Mucosa of descending colon (tissue), 3 donors: ENCODE measurements at places on chromosomes 6 and 20. TPM values are rescaled to one million over a fixed set of nuclear protein-coding genes. Genes with fewer than 3 reads are reported as not detected.

DNA sequence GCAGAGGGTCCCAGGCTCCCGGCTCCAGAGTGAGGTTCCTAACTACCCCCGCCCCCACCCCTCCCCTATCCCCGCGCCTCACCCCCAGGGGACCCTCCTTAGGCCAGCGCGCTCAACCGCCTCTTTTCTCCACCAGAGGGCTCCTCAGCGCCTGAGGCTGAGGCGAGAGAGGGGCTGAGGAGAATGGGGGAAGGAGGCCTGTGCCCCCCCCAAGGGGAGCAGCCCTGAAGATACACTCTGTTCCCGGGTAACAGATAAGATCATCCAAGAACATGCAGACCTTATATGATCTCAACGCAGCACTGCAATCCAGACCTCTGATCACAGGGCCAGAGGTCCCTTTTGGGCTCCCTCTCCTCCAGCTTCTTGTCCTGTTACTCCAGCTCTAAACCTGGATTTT lies 43.3 kb upstream of the MRPS10 start:
- DNase-seq: no peak

DNA sequence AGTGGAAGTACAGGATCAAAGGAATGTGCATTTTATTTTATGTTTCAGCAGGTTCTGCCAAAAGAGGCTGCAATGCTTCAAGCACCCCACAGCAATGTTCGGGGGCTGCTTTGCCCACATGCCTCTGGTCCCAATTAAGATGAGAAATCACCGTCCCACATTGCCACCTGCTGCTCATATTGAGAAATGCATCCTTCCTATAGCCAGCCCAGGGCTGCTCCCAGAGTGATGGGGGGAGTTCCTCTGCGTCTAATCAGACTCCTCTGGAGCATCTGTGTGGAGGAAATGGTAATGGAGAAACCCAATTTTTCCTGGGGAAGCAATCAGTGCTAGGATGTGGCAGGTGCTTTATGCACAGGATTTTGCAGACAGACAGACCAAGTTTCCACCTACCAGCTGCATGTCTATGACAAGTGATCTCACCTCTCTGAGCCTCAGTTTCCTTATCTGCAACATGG lies 33.7 kb downstream of the PTGIS start:
- no peak for DNase-seq

GRCh38 chr6:152380351-152380767 lies 256.8 kb downstream of the SYNE1 start:
- no peak for DNase-seq

LINC00237 gene
- total RNA-seq: not detected

BMP6 gene
- total RNA-seq: 0.55 TPM

CAGE1 gene
- total RNA-seq: not detected

DAAM2 gene
- total RNA-seq: 27.8 TPM

CLIC1 gene
- 441 TPM for total RNA-seq

ZSCAN23 gene
- 0.89 TPM for total RNA-seq

MYLK4 gene
- total RNA-seq: 0.41 TPM

GRCh38 chr6:52672412-52673025 lies 1.6 kb downstream of the TMEM14A start:
- DNase-seq: no peak

DNA sequence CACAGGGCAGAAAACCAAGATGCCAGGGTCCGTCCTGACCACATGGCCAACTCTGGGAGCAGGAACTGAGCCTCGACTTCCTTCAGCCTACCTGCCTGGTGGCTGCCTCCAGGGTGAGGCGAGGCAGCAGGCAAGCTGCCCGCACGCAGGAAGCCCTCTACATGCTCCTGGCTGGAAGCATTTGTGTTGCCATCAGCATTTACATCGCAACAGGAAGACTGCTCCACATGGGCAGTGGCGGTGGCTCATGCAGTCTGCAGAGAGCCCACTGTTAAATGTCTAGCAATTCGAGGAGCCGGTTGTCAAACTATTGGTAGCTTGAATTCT lies 233.8 kb downstream of the SYNDIG1 start:
- DNase-seq: no peak

DNA sequence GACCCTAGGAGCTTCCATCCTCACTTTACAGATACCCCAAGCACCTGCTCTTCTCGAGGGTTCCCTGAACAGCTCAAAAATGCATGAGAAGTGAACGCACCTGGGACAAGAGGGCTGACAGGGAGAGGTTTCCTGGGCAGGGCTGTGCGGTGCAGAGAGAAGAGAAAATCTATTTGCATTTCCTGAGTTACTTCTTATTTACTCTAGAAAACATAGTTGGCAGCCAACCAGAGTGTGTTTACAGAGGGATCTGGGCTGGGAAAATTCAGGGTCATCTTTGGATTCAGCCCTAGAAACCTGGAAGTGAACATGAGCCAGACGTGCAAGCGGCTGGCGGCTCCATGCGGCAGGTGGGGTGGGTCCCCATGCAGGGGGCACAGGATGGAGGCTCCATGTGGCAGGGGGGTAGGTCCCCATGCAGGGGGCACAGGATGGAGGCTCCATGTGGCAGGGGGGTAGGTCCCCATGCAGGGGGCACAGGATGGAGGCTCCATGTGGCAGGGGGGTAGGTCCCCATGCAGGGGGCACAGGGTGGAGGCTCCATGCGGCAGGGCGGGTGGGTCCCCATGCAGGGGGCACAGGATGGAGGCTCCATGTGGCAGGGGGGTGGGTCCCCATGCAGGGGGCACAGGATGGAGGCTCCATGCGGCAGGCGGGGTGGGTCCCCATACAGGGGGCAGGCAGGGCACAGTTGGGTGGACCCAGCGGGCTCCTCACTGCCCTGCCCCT lies 342.0 kb downstream of the TAF4 start:
- DNase-seq: no peak

HSPA12B gene
- 5.9 TPM for total RNA-seq

DNA sequence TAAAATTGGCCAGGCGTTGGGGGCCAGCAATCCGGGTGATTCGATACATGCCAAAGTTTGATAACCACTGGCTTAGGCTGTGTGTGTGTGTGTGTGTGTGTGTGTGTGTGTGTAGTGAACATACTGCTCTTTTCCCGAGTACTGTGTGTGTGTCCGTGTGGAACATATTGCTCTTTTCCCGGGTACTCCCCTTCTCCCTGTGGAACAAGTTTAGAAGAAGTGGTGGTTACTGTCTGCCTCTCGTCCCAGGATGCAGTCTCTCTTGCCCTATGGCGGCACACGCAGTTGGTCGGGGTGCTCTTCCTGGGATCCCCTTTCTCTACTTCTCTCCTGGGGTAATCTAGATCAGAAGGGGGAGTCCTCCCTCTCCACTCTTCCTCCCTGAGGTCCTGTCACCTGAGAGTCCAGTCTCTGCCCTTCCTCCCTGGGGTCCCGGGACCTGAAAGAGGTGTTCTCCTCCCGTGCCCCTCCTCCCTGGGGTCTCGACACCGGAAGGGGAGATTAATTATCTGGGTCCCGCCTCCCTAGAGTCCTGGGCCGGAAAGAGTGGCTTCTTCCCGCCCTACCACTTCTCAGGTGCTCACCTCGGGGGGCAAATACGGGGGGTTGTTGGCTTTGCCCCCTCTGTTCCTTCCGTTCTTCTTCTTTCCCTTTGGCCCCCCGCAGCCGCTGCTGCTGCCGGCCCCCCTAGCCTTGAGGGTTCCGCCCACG lies 516 bp downstream of the GTPBP2 start:
- DNase-seq: peak; percentile 66

SPATS1 gene
- total RNA-seq: not detected
